Upper lobe of left lung (tissue), 6 donors: ENCODE measurements at places on chromosomes 6 and 20.

GRCh38 chr6:38714239-38715015 is 684 bp upstream of the DNAH8 start:
- no peak for DNase-seq

GRCh38 chr6:168118935-168119334 is 39.9 kb upstream of the FRMD1 start:
- peak; percentile 6 for DNase-seq

GRCh38 chr6:36838896-36839748 is at the start of gene CPNE5:
Gene CPNE5 (minus strand): TSS chr6:36839444. CDS start chr6:36839377, 67 bp downstream.
- no peak for DNase-seq

DNA sequence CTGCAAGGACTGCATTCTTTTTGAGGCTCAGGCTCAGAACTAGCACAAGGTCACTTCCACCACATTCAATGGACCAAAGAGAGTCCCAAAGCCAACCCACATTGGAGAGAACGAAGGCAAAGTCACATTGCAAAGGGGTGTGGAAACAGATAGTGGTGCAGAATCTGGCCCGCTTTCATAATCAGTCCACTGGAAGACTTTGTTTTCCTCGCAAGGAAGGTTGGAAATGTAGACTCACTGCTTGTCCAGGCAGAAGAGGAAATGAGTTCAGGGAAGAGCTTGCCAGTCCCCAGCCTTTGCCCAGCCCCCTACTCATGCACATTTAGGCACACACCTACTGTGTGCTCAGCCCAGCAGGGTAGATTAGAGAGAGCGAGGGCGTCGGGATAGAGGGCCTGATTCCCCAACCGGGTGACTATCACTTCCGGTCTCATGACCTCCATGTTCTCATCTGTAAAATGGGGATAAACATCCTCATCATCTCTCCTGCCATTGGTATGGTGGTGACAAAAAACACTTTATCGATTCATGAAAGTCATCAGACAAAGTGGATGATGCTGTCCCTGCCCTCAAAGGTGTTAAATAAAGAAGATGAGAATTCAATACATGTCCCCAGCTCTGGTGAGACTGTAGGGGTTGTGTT is 24.3 kb upstream of the CCN5 start:
- no peak for DNase-seq

GRCh38 chr6:168061269-168062210 is 17.5 kb downstream of the FRMD1 start:
- DNase-seq = no peak

GRCh38 chr6:6046716-6047115 is 40.0 kb upstream of the NRN1 start:
- no peak for DNase-seq

DNA sequence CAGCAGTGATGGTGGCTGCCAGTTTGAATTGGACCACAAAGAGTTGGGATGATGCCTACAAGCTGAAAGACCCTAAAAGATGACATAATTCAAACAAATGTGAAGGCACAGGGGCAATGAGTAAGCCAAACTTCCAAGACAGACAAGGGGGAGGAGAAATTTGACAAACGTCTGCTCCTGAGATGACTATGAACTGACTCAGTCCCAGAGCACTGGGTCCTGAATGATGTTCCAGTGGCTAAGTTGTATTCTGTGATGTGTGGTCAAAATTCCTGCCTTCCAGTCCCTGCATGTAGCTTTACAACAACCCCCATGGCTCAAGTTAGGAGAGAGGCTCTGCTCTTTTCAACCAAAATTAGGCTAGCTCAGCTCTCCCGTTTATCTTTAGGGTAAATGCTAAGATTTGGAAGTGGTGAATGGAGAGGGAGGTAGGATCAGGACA is 86.1 kb upstream of the SIRPA start:
- DNase-seq = no peak

- no peak for DNase-seq
Observed at GRCh38 chr20:53857723-53858236, 212.6 kb downstream of the BCAS1 start.

GRCh38 chr20:36454698-36455427 is 86.5 kb upstream of the MYL9 start:
- DNase-seq = peak; percentile 64

- no peak for DNase-seq
Observed at GRCh38 chr6:167290786-167291622, at the start of gene UNC93A. Gene UNC93A (plus strand): TSS chr6:167291315. CDS start chr6:167291490, 175 bp downstream.

- no peak for DNase-seq
Observed at GRCh38 chr6:132734694-132735236, 20.9 kb upstream of the VNN1 start.

- no peak for DNase-seq
Observed at GRCh38 chr20:7856756-7857155, 83.5 kb downstream of the HAO1 start.

GRCh38 chr6:95175927-95176675 is 401.2 kb upstream of the MANEA start:
- DNase-seq = no peak

- DNase-seq = no peak
Observed at GRCh38 chr6:110013386-110013785, 35.3 kb downstream of the GPR6 start.

DNA sequence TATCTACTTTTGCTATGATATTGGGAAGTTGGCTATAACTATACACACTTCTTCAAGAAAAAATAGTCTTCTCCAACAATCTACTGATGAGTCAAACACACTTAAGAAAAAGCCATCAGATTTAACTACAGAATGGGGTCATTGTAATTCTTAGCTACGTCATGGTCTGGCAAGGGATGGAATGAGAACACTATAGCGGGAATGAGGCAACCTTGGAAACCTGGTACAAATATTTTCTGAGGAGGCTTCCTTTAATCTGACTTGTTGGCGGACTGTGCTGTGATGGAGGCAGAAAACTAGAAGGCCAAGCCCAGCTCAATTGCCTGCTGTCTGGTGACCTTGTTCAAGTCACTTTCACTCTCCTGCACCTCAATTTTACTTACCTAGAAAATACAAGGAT is 586.8 kb upstream of the JAG1 start:
- no peak for DNase-seq

GRCh38 chr20:50671626-50672025 is 19.7 kb downstream of the RIPOR3 start:
- no peak for DNase-seq

DNA sequence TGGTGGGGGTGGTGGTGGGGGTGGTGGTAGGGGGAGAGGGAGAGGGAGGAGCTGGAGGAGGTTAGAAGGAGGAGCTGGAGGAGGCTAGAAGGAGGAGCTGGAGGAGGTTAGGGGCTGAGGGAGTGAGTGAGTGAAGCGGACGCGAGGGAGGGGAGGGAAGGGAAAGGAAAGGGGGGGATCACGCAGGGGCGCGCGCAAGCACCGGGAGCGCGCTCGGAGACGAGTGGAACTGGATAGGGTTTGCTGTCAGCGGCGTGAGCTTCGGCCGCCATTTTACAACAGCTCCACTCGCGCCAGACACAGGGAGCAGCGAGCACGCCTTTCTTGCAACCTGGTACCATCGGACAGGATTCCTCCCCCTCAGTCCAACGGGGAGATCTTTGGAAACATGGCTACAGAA is 90.5 kb upstream of the FERMT1 start:
- DNase-seq = no peak

DNA sequence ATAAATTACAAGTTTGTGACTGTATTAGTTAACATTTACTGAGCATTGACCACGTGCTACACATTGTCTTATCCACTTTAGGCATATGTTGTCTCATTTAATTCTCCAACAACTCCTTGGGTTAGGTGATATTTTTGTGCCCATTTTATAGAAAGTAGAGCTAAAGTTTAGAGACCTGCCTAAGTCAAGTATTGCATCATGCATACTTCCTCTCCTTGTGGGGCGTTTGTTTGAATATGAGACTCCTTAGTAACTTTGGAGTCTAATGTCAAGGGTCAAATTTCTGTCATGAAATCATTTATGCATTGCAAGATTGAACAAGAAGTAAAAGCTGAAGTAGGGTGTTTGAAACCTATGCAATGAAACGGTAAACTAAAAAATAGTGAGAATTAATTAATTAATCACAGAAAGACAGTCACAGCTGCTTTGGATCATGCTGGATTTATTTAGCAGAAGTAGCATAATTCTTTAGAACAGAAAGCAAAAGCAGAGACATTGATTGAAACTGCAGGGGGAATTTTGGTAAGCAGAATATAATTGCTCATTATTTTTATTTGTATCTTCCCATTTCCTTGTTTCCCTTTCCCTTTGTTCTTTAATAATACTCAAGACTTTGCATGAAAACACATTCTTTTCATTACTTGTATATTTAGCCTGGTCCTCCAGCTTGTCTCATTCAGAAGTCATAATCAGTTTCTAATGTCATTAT is 1374.4 kb upstream of the GJE1 start:
- no peak for DNase-seq

DNA sequence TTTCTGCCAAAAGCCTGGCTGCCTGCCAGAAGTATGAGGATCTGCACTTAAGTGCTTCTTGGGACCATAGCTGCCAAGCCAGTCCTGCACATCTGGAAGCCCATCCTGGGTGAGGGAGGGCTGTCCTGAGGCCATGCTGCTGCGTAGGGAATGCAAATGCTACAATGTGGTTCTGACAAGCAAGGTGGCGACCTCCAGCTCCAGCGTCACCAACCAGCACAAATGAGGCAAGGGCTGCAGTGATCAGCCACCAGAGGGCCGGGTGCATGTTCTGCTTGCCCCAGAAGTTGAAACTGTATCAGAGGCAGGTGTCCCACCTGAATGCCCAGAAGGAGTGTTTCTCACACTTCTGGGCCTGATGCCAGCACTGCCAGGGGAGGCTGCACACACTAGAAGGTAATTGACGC is 99.1 kb upstream of the KCNQ5 start:
- no peak for DNase-seq

GRCh38 chr6:8177721-8178120 is 75.4 kb upstream of the EEF1E1 start:
- DNase-seq = no peak

- DNase-seq = no peak
Observed at GRCh38 chr20:51461306-51461705, 81.2 kb downstream of the NFATC2 start.

- DNase-seq = no peak
Observed at GRCh38 chr6:16901306-16901705, 140.0 kb upstream of the ATXN1 start.

DNA sequence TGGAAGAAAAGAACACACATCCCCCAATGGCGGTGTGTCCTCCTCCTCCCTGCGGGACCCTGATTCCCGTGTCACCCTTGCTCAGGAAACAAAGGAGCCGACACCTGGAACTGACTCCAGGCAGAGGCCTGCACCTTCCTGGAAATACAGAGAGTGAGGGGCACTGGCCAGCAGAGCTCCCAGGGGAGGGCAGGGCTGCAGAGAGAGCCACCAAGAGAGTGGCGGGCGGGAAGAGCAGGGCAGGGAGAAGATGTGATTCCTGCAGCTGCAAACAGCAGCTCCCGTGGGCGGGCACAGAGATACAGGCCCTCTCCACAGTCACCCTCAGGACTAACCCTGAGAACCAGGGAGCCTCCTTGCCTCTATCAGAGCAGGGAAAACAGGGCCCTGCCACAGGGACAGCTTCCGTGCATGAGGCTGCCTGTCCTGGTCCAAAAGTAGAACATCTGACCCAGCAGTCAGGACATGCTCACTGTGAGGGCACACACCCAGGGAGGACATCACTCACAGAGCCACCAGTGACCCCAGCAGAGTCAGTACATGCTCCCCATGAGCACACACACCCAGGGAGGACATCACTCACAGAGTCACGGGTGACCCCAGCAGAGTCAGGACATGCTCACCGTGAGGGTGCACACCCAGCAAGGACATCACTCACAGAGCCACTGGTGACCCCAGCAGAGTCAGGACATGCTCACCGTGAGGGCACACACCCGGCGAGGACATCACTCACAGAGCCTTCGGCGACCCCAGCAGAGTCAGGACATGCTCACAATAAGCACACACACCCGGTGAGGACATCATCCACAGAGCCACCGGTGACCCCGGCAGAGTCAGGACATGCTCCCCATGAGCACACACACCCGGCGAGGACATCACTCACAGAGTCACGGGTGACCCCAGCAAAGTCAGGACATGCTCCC is 193.1 kb downstream of the DLL1 start:
- peak; percentile 44 for DNase-seq

DNA sequence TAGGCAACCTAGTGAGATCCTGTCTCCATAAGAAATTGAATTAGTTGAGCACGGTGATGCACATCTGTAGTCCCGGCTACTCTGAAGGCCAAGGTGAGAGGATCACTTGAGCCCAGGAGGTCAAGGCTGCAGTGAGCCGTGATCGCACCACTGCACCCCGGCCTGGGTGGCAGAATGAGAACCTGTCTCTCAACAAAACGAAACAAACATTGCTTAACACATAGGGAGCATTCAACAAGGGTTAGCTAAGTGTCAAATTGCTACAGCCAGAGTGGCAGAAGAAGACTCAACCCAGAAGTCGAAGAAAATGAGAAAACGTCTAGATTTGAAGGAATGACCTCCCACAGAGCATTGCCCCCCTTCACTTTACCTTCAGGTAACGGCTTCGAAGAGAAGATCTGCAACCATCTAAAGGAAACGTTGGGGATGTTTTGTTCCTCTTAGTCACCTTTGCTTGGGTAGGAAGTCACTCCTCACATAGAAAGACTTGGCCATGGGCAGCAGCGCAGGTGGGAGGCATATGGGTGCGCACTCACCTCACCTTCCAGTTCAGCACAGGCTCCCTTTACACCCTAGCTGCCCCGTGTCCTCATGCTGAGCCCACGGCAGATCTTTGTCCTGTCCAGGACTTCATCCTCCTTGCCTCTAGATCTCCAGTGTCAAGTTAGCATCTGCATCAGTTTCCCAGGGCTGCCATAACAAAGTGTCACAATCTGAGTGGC is 63.7 kb upstream of the SHLD1 start:
- no peak for DNase-seq

DNA sequence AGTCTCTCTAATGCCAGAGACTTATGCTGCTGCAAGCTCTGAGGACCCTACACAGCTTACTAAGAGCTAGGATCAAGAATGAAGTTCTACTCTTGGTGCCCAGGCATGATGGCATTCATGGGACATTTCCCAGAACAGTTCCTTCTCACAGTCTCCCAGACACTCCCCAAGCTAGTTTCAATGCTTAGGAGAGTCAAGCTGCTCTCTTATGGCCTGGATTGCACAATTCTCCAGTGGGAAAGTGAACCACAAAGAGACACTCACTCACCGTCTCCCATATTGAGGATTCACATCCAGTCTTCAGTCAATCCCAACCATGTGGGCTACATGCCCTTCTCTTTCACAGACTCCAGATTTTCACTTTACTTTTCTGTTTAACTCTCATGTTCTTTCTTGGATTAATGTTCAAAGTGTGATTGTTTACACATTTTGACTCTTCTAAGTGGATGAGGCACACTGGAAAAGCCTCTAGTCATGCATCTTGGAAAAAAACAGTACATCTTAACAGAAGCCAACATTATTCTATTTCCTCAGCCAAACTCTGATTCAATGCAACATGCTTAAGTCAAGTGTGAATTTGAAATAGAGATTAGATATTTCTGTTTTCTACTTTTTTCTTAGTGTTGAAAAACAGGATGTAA is 447.8 kb upstream of the BTBD3 start:
- no peak for DNase-seq
